Activated naive CD8-positive, alpha-beta T cell treated with anti-CD3 and anti-CD28 coated beads, Interleukin-2, amount 50 U/mL, for 16 hours (primary cell): ENCODE measurements at places on chromosomes 3 and 15.

GRCh38 chr15:76147906-76148570 is 88.3 kb downstream of the TMEM266 start:
- DNase-seq: peak; percentile 44

DNA sequence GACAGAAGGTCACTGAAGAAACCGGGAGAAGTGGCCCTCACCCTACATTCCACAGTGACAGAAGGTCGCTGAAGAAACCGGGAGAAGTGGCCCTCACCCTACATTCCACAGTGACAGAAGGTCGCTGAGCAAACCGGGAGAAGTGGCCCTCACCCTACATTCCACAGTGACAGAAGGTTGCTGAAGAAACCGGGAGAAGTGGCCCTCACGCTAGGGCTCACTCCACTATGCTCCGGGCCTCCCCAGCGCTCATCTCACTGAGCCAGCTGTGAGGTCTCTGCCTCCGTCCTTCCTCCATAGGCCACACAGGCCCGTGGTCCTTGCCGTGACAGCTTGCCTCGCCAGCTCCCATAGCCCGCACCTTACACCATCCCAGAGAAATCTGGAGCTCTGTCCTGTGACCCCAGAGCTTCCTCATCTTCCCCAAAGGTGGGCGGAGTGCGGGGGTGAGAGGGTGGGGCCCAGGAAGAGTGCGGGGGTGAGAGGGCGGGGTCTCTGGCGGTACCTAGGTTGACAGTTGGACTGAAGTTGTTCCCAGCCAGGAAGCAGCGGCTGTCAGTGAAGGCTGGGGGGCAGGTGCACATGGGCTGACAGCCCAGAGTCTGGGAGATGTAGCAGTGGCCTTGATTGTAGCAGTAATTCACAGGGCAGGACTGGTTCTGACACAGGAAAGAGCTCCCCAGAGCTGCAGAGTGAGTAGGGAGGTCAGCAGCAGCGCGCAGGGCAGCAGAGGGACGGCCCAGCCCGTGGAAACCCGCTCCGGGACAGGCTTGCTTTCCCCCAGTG is 32.0 kb downstream of the MUC20 start:
- DNase-seq: no peak

DNA sequence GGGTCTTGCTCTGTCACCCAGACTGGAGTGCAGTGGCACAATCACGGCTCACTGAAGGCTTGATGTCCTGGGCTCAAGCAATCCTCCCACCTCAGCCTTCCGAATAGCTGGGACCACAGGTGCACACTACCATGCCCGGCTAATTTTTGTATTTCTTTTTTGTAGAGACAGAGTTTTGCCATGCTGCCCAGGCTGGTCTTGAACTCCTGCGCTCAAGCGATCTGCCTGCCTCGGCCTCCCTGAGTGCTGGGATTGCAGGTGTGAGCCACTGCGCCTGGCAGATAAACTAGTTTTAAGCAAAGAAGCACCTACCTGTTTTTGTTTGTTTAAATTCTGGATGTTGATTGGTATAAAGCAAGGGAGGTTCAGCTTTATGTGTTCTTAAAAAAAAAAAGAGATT is 170.6 kb upstream of the GOLIM4 start:
- no peak for DNase-seq

DNA sequence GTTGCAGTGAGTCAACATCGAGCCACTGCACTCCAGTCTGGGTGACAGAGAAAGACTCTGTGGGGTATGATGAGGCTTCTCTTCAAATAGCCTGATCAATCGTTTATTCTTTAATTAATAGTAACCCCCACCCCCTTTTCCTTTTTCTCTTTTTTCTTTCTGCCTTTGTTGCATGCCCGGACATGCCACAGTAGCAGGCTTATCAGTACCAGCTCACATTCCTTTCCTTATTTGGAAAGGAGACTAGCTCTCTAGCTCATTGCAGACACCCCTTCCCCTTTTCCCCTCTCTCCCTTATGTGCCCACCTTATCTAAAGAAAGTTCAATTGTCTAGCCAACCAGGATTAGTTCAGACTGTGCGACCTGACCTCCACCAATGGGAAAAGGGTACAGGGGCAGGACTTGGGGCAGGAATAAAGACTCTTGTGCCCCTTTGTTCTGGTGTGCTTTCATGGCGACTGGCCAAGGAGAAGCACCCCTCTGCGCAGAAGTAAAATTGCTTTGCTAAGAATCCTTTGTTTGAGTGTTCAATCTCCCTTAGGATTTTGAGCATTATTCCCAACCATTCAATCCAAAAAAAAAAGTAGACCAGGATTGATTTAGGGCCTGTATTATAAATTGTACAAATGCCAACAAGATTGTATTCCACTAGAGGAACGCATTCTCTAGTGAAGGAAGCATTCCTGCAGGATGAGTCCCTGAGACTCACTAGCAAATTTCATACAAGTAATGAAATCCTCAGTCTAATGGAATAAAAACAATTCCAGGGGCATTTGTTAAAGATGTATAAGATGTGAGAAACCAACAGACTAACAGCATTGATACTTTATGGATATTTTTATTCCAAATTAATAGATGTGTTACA is 95.8 kb upstream of the SNRPN start:
- no peak for DNase-seq

DNA sequence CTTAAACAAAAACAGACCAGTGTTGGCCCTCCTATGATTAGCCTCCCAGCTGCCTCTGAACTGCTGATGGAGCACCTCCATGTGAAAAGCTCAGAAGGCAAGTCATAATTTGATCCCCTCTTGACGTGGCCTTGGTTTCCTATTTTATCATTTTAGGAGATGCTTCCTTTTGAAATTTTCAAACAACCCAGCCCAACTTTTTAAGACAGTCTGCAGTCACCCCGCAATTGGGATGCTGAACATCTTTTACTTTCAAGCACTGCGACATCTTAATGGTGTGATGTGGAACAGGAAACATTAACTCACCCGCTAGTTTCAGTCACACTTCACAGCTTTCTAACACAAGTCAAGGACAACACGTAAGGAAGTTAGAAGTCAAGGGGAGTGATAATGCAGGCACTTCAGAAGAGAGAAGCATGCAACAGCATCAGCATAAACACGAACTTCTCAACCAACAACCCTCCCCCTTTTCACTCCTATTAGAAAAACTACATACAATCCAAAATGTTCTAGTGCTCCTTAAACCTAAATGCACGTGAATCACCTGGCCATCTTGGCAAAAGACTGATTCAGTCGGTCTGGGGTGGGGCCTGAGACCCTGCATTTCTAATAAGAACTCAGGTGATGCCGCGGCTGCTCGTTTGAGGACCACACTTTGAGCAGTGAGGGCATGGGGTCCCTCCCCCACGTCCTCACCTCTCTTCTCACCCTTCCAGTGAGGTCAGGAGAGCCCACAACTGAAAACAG is 161.5 kb downstream of the FOXP1 start:
- no peak for DNase-seq

DNA sequence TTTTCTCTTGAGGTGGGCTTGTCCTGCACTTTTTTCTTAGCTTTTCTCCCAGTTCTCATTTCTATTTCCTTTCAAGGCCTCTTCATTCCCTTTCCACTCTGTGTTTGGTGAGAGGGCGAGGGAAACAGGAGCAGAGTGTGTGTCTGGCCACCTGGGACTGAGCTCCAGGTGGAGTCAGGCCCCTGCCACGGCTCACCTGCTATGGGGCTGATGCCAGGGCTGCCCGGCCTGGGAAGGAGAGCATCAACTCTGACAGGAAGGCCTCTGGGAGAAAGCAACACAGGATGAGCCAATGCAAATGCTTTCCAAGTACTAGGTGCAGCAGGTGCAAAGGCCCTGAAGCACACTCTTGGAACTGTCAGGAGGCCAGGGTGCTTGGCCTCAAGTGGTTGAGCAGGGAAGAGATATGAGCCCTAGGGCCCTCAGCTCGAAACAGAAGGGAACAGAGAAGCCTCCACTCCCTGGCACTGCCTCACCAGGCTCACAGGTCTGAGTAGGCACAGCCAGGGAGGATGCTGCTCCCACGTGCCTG is 27.3 kb upstream of the DUSP7 start:
- no peak for DNase-seq

DNA sequence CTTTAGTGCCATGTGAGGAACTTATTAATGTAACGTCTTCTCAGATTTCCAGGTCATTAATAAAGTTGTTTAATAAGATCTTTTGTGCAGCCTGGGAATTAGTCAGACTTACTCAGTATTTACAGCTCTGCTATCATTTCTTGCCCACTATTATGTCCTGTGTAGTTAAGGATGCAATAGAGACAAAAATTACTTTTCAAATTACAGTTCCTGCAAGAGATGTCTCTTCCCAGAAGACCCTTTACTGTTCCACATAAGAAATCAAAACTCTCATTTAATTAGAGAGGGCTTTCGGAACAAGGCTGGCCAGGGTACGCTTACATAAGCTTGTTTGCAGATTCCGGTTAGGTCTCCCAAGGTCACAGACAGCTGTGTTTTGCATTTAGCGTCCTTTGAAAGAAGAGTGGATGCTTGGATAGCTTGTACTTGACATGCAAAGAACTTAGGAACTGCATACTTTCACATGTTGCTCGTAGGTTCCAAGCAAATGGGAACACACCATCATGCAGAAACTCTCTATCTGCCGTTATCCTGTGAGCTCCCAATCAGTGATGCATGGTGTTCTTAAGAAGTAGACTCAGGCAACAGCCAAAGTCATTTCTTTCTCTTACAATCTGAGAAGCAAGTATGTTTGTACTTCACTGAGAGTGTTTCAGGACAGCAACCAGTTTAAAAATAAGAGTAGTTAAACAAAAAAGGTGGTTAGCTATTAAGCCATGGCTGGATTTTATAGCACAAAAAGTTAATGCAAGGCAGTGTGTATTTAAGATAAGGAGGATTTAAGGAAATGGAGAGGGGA is 37.4 kb downstream of the FILIP1L start:
- DNase-seq: no peak

DNA sequence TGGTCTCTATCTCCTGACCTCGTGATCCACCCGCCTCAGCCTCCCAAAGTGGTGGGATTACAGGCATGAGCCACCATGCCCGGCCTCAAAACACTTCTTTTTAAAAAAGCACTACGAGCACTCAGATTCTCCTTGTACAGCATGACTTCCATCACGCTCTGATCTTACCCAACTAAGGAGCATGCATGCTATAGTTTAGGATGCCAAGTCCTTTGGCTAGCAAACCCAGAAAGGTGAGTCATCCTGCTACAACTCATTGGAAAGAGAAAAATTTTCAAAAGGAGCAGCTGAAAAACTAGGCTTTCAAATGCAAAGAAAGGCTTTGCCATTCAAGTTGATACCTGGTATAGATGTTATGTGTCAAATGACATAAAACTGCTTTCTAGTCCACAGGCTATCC is 70.3 kb upstream of the PRICKLE2 start:
- no peak for DNase-seq

DNA sequence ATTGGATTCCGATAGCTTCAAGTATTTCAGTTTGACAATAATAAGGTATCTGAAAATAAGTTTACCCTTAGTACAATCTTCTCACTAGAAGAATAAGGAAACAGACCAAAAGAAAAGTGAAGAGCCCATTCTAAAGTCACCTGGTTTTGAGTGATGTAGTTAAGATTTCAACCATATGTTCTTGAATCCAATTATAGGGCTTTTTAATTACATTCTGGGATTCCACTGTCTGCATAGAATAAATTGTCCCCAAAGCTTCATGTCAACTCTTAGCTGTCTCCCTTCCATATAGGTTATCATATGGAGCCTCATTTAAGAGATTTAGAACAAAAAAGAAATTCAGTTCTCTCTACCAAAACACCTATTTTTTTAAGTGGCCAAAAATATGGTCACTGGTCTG is 1158.8 kb downstream of the IGSF11 start:
- no peak for DNase-seq

- no peak for DNase-seq
Measured at GRCh38 chr15:52493968-52494367, 34.7 kb downstream of the MYO5A start.

GRCh38 chr3:171865191-171865865 is 22.2 kb downstream of the TMEM212 start:
- no peak for DNase-seq

- DNase-seq: no peak
Measured at GRCh38 chr3:98733812-98734281, 29.3 kb upstream of the ST3GAL6 start.

- no peak for DNase-seq
Measured at GRCh38 chr3:177329854-177330253, 132.6 kb upstream of the TBL1XR1 start.

DNA sequence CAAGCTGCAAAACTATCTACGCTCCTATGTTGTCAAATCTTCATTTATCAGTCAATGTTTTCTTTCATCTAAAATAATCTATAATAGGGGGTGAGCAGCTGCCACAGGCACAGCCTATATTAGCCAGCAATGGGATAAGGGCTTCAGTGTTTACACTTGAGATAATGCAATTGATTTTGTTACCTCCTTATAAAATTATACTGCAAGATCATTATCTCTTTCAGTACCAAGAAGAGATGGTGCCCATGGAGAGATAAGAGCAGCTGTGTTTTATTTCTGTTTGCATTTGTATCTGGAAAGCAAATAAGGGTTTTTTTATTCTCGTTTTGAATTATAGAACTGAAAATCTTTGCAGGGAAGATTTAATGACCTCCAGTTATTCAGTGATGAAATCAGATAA is 68.9 kb downstream of the PLD1 start:
- no peak for DNase-seq

DNA sequence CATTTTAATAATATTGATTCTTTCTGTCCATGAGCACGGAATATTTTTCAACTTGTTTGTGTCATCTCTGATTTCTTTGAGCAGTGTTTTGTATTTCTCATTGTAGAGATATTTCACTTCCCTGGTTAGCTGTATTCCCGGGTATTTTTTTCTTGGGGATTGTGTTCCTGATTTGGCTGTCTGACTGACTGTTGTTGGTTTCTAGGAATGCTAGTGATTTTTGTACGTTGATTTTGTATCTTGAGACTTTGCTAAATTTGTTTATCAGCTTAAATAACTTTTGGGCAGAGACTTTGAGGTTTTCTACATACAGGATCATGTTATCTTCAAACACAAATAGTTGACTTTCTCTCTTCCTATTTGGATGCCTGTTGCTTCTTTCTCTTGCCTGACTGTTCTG is 418.8 kb upstream of the ALCAM start:
- no peak for DNase-seq

DNA sequence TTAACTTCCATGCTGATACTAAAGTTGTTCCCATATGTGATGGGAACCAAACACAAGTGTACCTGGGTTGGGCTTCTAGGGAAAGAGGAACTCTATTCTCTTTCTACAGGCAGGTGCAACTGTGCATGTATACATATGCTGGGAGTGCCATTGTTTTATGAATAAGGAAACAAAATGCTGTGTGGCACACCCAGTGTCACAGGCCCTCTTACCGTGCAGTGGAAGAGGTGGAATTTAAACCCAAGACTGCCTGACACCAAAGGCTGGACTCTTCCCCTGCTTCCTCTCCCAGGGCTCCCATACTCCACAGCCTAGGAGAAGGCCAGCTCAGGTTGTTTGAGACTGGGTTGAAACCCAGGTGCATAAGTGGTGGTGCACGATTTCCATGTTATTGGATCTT is 1.9 kb upstream of the FETUB start:
- DNase-seq: no peak
